Stimulated activated CD8-positive, alpha-beta memory T cell treated with anti-CD3 and anti-CD28 coated beads, Interleukin-2, amount 100 ng/mL, for 1 hour (primary cell): ENCODE measurements at places on chromosomes 3 and 15.

GRCh38 chr15:71480556-71480955, 329.8 kb upstream of the NR2E3 start:
- DNase-seq, result no peak

- no peak for DNase-seq
Observed at GRCh38 chr15:37041836-37042235, 58.5 kb downstream of the MEIS2 start.

- DNase-seq, result no peak
Observed at GRCh38 chr15:50127255-50127777, 8.3 kb upstream of the ATP8B4 start.

DNA sequence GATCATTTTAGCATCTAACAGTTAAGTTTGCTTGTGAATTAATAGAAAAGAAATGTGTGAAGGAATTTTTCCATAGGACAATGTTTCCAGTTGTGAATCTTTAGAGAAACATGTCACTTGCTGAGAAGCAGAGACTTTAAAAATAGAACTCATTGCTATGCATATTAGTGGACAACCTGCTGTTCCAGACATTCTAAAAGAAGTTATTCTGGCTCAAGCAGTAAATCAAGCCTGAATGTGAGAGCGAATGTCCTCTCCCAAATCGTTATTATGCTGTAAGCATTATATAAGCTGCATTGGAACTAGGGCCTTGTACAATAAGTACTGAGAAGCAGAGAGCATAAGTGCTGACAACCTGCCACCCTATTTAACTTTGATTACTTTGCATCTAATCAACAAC, 990.9 kb downstream of the PLOD2 start:
- DNase-seq, result no peak

- DNase-seq, result no peak
Observed at GRCh38 chr3:109803274-109803673, 465.9 kb upstream of the DPPA4 start.

DNA sequence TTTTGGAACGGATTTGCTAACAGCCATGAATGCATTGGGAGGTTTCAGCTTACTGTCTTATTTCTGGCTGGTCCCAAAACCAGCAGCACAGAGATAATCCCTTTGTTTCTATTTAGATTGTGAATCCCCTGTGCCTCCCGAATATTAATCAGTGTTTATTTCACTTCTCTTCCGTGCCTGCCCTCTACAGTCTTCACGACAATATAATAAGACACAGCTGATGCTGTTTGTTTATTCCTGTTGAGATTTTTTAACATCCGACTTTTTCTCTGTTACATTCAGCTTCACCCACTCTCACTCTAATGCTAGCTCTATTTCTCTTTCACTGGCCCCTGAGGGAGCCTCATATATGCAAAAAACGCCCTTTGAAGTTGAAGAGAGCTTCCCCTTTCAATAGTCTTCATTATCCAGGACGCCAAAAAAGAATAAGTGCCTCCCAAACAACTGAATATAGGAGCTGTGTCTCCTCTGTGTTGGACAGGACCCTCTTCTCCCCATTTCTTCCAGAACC, 995.3 kb downstream of the ROBO2 start:
- DNase-seq, result no peak

GRCh38 chr3:155391551-155391958, 98.1 kb upstream of the STRIT1 start:
- DNase-seq, result no peak

- DNase-seq, result no peak
Observed at GRCh38 chr3:15638891-15639262, 37.3 kb downstream of the BTD start.

DNA sequence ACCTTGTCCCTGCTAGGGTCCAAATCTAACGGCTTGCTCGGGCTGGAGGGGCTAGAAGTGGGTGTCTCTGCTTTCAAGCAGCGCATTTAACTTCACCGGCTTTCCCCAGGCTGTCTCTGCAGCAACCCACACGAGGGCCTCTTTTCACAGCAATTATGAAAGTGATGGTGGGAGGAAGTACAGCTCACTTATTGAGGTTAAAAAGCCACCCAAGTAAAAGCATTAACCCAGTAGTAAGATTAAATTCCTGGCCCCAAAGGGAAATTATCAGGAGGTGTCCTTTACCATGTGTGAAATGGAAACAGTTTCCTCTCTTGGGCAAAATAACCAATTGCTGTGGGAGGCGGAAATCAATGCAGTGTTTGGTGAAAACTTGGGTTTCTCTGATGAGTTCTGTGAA, 41.1 kb downstream of the NGRN start:
- no peak for DNase-seq

GRCh38 chr15:41492597-41493204, 973 bp upstream of the ITPKA start:
- no peak for DNase-seq

GRCh38 chr3:122033023-122033422, 11.0 kb upstream of the ILDR1 start:
- DNase-seq, result no peak

DNA sequence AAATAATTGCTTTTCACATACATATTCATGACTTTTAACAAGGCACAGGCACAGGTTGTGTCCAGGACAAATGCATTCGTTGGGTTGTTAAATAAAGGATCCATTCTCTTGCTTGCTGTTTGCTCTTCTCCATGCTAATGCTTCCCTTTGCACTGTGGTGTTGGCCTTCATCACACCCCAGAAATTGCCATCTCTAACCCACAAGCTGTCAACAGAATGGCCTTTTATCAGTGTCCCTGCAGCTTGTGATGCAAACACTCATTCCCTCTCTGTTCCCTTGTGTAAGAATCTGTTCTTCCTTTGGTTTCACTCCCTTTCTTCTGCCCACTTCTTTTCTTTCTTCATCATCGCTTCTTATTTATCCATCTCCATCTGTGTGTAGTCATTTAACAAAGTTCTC, 72.2 kb downstream of the SLC7A14 start:
- DNase-seq, result no peak

DNA sequence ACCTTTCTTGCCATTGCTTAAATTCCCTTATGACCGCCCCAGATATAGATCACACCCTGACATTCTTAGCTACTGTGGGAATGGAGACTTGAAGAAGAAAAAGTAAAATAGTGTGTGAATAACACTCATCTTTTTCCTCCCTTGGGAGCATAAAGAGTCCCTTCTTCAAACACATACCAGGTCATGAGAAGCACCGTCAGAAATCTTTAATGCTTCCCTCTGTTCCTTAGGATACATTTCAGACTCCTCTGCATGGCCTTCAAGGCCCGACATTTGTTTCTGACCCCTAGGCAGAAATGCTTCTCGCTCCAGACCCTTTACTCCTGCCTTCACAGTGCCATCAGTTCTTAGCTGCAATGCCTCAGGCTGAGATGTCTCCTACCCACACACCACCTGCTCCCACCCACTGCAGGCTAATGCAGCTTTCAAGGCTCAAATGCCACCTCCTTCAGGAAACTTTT, 143.8 kb upstream of the IL12A start:
- no peak for DNase-seq

- no peak for DNase-seq
Observed at GRCh38 chr3:59374091-59374817, 324.4 kb upstream of the CFAP20DC start.

GRCh38 chr3:9779721-9780457, 10.1 kb upstream of the CAMK1 start:
- no peak for DNase-seq

DNA sequence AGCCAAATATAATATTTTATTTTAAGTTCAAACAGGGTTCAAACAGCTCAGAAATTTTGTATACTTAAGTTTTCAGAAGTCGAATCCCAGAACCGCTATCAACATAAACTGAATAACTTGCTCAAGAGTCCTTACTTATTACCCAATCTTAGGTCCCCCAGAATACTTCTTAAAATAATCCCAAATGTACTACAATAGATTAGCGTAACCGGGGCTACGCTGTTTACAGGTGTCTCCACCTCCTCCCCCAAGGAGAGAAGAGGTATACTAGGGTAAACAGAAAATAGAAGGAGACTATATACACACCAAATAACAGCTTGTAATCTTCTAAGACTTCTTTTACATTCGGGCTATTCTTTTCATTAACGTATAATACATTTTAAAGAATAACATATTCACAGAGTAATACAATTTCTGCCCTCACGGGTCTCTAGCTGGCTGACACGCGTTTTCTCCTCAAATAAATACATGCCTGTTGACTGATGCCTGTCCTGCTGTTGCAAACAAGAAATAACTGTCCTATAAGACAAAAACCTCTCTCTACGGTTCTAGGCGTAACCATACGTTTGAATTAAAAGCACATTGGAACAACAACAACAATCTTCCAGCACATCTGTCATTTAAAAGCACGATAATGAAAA, 1.3 kb downstream of the DENND4A start:
- no peak for DNase-seq

DNA sequence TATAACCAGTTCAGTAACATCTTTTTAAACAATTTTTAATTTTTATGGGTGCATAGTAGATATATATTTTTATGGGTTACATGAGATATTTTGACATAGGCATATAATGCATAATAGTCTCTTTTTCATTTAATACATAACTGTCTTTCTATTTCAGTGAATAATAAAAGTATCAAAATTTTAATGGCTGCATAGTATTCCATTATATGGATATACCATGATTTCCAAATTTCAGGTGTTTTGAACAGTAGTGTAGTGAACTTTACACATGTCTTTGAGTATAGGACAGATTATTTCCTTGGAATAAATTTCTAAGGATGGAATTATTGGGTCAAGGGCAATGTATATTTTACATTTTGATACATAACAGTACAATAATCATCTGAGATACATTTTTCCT, 10.7 kb downstream of the WHAMM start:
- DNase-seq, result no peak

- DNase-seq, result no peak
Observed at GRCh38 chr15:90213818-90214204, 12.7 kb downstream of the SEMA4B start.

DNA sequence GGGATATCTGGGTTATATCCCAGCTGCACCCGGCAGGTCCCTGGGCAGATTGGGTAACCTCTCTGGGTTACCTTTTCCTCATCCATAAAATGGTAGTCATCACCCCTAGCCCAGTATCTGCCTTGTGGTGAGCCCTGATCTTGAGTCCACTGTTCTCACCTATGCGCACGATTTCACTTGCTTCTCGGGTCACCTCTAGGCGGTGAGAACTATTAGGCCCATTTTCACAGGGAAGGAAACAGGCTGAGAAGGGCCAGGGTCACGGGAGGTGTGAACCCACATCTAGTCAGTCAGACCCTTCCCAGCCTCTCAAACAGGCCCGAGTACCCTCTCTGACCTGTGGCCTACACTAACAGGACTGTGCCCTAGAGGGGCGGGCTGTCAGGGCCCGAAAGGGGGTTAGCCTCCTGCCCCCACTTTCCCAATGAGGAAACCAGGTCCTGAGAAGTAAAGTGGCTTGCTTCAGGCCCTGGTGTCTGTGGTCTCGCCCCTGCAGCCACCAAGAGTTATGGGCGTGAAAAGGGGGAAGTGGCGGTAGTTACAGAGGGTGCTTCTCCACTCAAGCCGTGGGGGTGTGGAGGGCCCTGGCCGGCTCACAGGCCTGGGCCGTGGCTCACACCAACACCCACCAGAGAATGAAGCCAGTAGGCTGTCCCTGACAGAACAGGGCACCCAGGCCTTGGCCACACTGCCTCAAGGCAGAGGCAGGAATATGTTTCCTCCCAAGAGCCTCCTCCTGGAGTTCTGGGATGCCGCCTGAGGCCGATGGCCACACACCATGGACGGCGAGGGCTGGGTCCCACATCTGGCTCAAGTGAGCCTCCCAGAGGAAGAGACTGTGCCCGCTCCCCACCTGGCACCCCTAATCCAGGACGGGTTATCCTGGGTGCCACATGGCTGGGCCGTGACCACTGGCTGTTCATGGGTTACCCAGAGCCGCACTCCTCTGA, 19.5 kb downstream of the PSTPIP1 start:
- no peak for DNase-seq

DNA sequence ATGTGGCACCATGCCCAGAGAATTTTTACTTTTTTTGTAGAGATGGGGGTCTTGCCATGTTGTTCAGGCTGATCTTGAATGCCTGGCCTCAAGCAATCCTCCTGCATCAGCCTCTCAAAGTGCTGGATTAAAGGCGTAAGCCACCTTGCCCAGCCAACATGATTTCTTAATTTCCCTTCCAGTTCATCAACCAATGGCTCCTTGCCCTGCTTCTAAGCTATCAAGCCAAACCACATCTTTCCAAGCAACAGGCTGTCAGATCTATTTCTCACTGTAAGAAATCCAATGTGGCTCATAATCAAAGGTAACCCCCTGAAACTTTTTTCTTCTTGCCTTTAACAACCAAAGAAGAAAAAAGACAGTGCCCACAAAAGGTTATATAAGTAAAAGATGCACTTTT, 204.2 kb upstream of the ICE2 start:
- DNase-seq, result no peak

GRCh38 chr3:131526801-131527347, 24.1 kb upstream of the MRPL3 start:
- DNase-seq, result no peak

GRCh38 chr3:43005981-43006380, 26.9 kb downstream of the GASK1A start:
- DNase-seq, result no peak

DNA sequence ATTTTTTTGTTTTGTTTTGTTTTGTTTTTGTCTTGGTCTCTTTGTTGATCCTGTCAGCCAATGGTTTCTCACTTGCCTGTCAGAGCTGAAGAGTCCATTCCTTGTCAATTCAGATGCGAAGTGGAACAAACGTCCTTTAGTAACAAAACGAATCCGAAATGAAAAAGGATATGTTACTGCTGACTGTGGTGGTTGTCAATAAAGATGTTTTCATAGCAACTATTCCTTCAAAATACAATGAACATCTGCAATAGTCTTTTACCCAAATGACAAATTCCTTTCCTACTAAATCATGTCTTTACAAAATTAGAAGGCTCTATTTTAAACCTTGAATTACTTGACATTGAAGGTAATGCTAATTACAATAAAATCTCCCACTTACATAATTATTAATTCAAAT, 134.7 kb downstream of the SERPINI1 start:
- DNase-seq, result no peak

DNA sequence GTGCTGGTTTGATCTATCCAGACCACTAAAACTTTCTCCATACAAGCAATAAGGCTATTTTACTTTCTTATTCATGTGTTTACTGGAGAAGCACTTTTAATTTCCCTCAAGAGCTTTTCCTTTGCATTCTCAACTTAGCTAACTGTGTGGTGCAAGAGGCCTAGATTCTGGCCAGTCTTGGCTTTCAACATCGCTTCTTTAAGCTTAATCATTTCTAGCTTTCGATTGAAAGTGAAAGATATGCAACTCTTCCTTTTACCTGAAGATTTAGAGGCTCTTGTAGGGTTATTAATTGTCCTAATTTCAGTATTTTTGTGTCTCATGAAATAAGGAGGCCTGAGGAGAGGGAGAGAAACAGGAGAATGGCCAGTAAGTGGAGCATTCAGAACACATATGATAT, 234.8 kb upstream of the GADL1 start:
- DNase-seq, result no peak
